ENCODE measurements at places on chromosomes 11 and 22.

DNA sequence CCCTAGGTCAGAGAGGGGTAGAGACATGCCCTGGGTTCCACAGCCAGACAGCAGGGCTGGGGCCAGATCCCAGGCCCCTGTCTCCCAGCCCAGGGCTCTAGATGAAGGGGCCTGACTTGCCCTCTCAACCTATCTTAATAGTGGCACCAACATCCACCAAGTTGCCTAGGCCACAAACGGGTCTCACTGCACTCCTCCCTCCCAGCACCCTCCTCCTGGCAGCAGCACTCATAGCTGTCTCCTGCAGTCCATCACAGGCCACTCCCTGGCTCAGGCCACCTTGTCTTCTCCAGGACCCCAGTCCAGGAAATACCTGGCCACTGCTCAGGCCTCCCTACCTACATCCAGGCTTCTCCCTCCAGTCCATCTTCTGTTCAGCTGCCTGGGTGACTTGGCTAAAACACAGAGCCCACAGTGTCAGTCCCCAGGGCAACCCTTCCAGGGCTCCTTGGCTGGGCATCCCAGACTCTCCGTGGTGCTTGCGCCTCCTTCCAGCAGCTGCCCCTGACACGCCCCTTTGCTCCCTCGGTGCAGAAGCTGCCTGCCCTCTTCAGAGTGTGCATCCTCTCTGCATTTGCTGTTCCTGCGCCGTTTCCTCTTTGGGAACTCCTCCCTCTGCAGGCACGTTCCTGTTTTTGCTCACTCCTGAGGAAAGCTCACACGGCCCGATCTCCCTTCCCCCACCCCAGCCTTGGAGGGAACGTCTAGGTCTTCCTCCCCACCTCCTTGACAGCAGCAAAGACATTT, 40.5 kb downstream of the LRRC32 start:
- DNase-seq = peak; percentile 33

DNA sequence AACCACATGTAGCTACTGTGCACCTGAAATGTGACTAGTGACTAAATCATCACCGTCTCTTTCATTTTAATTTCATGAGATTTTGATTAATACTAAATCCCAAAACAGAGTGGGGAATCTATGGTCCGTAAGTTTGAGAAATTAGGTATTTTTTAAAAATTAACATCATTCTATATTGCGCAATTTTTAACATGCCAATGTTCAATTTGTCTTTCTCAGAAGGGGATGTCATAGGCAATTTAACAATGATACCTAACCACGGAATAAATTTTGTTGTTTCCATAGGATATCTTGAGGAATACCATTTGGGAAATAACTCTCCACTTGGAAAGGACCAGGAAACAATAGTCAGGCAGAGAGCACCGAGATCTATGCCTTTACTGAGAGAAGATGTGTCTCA, 267.7 kb downstream of the FAM76B start:
- DNase-seq = no peak

DNA sequence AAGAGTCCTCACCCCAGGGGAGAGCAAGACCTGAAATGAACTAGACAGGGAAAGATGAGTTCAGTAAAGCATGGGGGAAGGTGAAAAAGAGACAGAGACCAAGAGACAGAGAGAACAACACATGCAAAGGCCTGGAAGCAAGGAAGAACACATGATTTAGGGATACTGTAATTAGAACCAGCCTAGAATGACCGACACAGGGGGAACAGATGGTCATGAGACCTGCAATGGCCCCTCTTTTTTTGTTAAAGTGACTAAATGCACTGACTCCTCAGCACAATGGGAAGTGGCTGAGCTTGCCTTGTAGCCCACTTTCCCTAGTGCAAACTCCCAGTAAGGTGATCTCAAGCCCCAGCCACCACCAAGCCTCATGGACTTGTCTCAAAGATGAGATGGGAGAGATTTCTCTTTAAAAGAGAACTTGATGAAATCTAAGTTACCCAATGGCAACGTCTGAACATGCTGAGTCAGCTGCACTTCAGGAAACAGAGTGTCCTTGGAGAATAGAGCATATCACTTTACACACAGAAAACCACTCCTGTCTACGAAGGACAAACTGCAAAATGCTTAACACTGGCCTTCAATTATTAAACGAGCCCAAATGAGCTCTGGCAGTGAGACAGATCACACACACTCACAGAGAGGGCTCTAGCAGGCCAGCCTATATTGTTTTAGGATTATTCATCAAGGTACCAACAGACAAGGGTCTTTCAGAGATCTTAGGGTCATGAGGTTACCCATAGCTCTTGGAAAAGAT, 91.0 kb downstream of the SERGEF start:
- DNase-seq = peak; percentile 44

- DNase-seq = peak; percentile 66
Measured at GRCh38 chr22:44583061-44583760, 85.2 kb upstream of the RTL6 start.

GRCh38 chr11:45743556-45744468, 61.1 kb upstream of the SLC35C1 start:
- no peak for DNase-seq

DNA sequence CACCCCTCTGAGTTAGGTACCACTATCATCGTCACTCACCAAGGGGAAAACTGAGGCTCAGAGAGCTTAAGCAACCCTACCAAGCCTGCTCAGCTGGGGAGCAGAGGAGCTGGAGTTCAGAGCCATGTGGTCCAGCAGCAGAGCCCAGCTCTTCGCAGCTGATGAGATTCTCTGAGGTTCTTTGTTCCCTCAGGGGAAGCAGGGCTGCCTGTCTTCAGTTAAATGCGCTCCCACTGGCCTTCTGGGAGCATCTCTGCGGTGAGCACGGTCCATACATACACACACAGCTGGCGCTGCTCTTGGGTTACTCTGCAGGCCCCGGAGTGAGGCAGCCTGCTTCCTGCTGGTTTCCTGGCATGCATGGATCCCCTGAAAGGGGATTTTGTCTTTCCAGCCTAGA, 5.2 kb upstream of the PTGDR2 start:
- DNase-seq = no peak
